ENCODE measurements at places on chromosomes 12 and 14. TPM values are rescaled to one million over a fixed set of nuclear protein-coding genes. Genes with fewer than 3 reads are reported as not detected.

Gene SYCP3
- total RNA-seq, result 0.21 TPM

Gene RTL1
- not detected for total RNA-seq

Gene PMEL
- not detected for total RNA-seq

Gene SLC6A15
- total RNA-seq, result not detected

Gene IL22
- not detected for total RNA-seq

Gene AQP2
- not detected for total RNA-seq

Gene KCNC2
- total RNA-seq, result not detected
